ENCODE measurements at places on chromosomes 16 and 17. TPM values are rescaled to one million over a fixed set of nuclear protein-coding genes. Genes with fewer than 3 reads are reported as not detected.

CLEC19A gene
- not detected for total RNA-seq

CA7 gene
- not detected for total RNA-seq

AHSP gene
- total RNA-seq: not detected

EPN3 gene
- not detected for total RNA-seq

FNDC8 gene
- total RNA-seq: not detected

GLTPD2 gene
- total RNA-seq: 0.53 TPM

RNF166 gene
- 32.5 TPM for total RNA-seq

CNTD1 gene
- not detected for total RNA-seq

TPSB2 gene
- 10.1 TPM for total RNA-seq

HAS3 gene
- total RNA-seq: 0.23 TPM

Measured in gastrocnemius medialis (tissue), 4 donors.